ENCODE measurements at places on chromosomes 5 and 9.

- H3K27ac ChIP-seq, result no peak overlapping the region
- H3K36me3 ChIP-seq, result peaks cover 16% of the 10 kb centered on the region
- no peak overlapping the region for H3K4me3 ChIP-seq
- no peaks in the 10 kb centered on the region for H3K27me3 ChIP-seq
- peaks cover 17% of the 10 kb centered on the region for H3K4me1 ChIP-seq
These were observed 47.2 kb upstream of the LPCAT1 start for GRCh38 chr5:1570975-1571374.

GRCh38 chr9:72278959-72279358 lies 86.0 kb downstream of the ZFAND5 start:
- no peaks in the 10 kb centered on the region for H3K36me3 ChIP-seq
- no peak overlapping the region for H3K27ac ChIP-seq
- no peak overlapping the region for H3K4me3 ChIP-seq
- H3K27me3 ChIP-seq, result no peaks in the 10 kb centered on the region

- no peak for DNase-seq
- no peaks in the 10 kb centered on the region for H3K36me3 ChIP-seq
- H3K4me1 ChIP-seq, result no peaks in the 10 kb centered on the region
- peaks cover 17% of the 10 kb centered on the region for H3K27me3 ChIP-seq
- H3K27ac ChIP-seq, result no peak overlapping the region
These were observed 59.4 kb upstream of the PTPN3 start for GRCh38 chr9:109557481-109557880.

- no peak overlapping the region for H3K4me3 ChIP-seq
- no peaks in the 10 kb centered on the region for H3K27me3 ChIP-seq
- no peaks in the 10 kb centered on the region for H3K36me3 ChIP-seq
- DNase-seq, result peak; percentile 33
These were observed 212.0 kb downstream of the ADAMTS12 start for GRCh38 chr5:33679791-33680190.

DNA sequence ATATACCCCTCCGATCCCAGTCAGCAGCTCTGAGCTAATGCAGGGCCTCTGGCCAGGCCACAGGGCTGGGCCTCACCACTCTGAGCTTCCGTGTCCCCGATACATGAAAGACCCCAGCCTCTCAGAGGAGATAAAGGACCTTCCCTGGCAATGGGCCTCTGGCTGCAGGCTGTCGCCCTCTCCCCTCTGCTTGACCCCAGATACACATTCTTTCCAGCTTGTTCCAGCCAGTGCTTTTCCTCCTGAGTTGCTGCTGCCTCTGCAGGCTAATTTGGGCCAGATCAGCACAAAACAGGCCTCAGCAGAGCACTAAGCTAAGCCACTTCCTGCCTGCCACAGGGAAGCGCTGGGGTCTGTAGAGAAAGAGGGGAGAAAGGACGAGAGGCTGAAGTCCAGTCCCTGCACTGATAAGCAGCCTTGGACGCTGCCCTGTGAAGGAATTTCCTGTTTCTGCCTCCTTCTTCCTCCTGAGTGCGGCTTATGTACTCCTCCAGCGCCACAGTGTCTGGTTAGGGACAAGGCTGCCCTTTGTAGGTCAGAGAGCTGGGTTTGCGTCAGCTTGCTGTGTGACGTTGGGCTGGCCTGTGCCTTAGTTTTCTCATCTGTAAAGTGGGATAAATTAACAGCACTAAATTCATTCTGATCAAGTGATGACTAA lies 73.0 kb upstream of the IL17B start:
- no peaks in the 10 kb centered on the region for H3K27me3 ChIP-seq
- peaks cover 46% of the 10 kb centered on the region for H3K4me1 ChIP-seq
- peak; percentile 93 for DNase-seq

DNA sequence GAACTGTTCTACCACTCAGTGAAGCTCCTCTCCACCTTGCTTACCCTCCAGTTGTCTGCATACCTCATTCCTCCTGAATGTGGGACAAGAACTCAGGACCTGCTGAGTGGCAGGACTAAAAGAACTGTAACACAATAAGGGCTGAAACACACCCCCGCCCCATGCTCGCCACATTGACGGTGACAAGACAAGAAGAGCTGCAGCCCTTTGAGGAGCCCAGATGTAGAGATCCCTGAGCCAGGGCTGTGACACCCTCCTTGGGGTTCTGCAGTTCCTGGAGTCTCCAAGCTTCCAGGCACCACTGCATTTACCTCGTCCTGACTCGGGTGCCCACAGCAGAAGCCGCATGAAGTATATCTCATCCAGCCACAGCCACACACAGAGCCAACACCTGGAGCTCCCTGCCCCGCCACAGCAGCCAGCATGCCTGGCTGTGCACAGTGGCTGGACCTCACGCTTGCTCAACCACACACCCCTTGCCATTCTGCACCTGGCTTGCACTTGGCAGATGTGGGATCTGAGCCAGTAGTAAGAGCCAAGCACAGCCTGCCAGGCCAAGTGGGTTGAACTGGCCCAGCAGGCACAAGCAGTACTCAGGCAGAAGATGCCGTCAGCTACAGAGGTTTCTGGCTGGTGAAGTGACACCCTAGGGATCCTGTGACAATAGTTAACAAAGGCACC lies 166.1 kb downstream of the RNF180 start:
- no peak for DNase-seq
- H3K4me3 ChIP-seq, result no peak overlapping the region
- H3K36me3 ChIP-seq, result no peaks in the 10 kb centered on the region

GRCh38 chr5:73935719-73936118 lies 309.7 kb downstream of the ARHGEF28 start:
- H3K4me3 ChIP-seq, result no peak overlapping the region
- peaks cover 13% of the 10 kb centered on the region for H3K4me1 ChIP-seq
- H3K27me3 ChIP-seq, result no peaks in the 10 kb centered on the region
- DNase-seq, result no peak

GRCh38 chr9:114008667-114009410 lies 69.3 kb downstream of the AMBP start:
- no peak overlapping the region for H3K27ac ChIP-seq
- H3K27me3 ChIP-seq, result no peaks in the 10 kb centered on the region
- DNase-seq, result no peak
- H3K4me3 ChIP-seq, result no peak overlapping the region

GRCh38 chr5:97471951-97472350 lies 288.9 kb upstream of the RIOK2 start:
- H3K4me1 ChIP-seq, result no peaks in the 10 kb centered on the region
- H3K27ac ChIP-seq, result no peak overlapping the region
- H3K27me3 ChIP-seq, result no peaks in the 10 kb centered on the region
- peak overlapping the region; percentile 22 for H3K4me3 ChIP-seq
- DNase-seq, result no peak
- H3K36me3 ChIP-seq, result peaks cover 3% of the 10 kb centered on the region

DNA sequence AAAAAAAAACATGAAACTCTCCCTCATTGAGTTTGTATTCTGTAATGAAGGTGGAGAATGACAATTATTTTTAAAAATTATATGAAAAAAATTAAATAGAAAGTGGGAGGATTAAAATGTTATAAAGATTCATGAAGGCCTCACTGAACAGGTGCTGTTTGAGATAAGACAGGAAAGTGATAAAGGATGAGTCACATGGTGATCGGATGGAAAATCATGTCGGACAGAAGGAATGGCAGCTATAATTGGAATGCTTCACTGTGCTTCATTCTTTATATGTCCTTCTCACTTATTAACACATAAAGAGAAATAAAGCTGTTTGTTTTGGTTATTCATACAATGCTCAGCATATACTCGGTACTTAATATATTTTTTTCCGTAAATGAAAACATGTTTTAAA lies 464.5 kb upstream of the RGMB start:
- H3K36me3 ChIP-seq, result no peaks in the 10 kb centered on the region
- H3K27me3 ChIP-seq, result no peaks in the 10 kb centered on the region
- H3K4me1 ChIP-seq, result peaks cover 3% of the 10 kb centered on the region
- peak overlapping the region; percentile 79 for H3K27ac ChIP-seq

- no peaks in the 10 kb centered on the region for H3K27me3 ChIP-seq
- H3K27ac ChIP-seq, result no peak overlapping the region
- no peak for DNase-seq
- peaks cover 23% of the 10 kb centered on the region for H3K36me3 ChIP-seq
- peak overlapping the region; percentile 77 for H3K4me3 ChIP-seq
These were observed 1.4 kb downstream of the TSPAN17 start for GRCh38 chr5:176648474-176649194.

GRCh38 chr9:92558612-92559374 lies 23.0 kb upstream of the ECM2 start:
- H3K4me1 ChIP-seq, result no peaks in the 10 kb centered on the region
- no peak overlapping the region for H3K27ac ChIP-seq
- no peak overlapping the region for H3K4me3 ChIP-seq
- no peak for DNase-seq
- no peaks in the 10 kb centered on the region for H3K36me3 ChIP-seq

- H3K27me3 ChIP-seq, result peaks cover 24% of the 10 kb centered on the region
- no peak overlapping the region for H3K4me3 ChIP-seq
- peaks cover 5% of the 10 kb centered on the region for H3K4me1 ChIP-seq
- no peaks in the 10 kb centered on the region for H3K36me3 ChIP-seq
- no peak overlapping the region for H3K27ac ChIP-seq
These were observed 254.7 kb downstream of the MAN2A1 start for GRCh38 chr5:109944461-109944860.

- DNase-seq, result no peak
- no peak overlapping the region for H3K27ac ChIP-seq
- H3K27me3 ChIP-seq, result peaks cover 8% of the 10 kb centered on the region
- no peaks in the 10 kb centered on the region for H3K4me1 ChIP-seq
- H3K36me3 ChIP-seq, result no peaks in the 10 kb centered on the region
These were observed 38.2 kb downstream of the SLC9A3 start for GRCh38 chr5:485946-486491.

DNA sequence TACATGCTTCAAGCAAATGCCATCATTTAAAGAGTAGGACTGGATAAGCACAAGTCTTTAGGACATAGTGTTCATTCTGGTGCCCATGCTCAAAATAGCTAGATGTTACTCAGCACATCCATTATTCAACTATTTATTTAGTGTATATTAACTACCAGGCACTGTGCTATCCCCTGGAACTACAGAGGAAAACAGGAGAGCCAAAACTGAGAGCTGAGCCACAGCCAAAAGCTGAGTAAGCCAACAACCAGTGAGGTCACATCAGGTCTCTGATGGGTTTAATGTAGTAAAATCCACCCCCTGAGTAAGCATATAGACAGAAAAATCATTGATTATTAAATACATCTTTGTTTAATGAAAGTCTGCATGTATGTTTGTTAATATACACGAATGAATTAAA lies 469.3 kb upstream of the DMAC1 start:
- no peaks in the 10 kb centered on the region for H3K27me3 ChIP-seq
- no peak for DNase-seq
- H3K36me3 ChIP-seq, result no peaks in the 10 kb centered on the region
- H3K4me3 ChIP-seq, result no peak overlapping the region
- no peaks in the 10 kb centered on the region for H3K4me1 ChIP-seq
- no peak overlapping the region for H3K27ac ChIP-seq

DNA sequence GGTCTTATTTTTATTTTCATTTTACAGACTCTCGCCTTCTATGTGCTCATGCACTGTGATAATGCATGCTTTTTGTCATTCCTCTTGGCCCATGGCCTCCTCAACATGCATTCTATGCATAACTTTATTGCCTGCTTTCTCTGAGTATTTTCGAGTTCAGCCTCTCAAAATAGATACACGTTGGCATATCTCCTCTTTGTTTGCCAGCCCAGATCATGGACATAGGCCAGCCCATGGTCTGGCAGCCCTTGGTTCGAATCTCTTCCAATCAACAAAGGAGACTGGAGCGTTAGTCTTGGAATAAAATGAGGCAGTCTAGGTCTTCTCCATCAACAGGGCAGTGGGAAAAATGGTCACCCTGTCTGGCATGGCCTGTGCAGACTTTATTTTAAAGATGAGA lies 279.5 kb upstream of the ADAMTS16 start:
- no peak overlapping the region for H3K4me3 ChIP-seq
- no peak for DNase-seq
- H3K36me3 ChIP-seq, result no peaks in the 10 kb centered on the region
- no peaks in the 10 kb centered on the region for H3K4me1 ChIP-seq
- H3K27ac ChIP-seq, result no peak overlapping the region

DNA sequence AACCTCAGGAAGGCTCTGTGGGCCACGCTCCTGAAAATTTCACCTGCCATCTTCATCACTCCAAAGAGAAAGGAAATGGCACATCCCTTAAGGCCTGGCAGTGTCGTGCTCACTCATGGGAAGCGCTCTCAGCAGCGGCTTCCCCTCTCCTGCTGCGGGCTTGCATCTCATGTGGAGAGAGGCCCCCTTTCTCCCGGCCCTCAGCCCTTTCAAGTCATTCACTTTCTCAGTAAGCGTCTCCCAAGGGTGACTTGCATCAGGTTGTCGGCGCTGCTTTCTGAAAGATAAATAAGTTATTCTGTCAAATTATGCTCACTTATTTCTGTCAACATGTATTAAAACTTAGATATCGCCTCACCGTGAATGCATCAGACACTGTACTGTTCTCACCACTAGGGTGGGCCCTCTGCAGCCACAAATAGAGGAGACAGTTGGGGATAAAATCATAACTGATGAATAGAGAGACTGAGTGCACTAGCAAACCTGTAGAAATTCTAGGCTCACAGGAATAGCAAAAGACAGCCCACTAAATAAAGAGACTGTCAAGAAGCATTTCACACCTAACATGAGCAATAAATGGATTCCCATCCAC lies 174.6 kb downstream of the RFK start:
- DNase-seq, result no peak
- no peak overlapping the region for H3K4me3 ChIP-seq
- H3K27ac ChIP-seq, result no peak overlapping the region
- H3K36me3 ChIP-seq, result no peaks in the 10 kb centered on the region

DNA sequence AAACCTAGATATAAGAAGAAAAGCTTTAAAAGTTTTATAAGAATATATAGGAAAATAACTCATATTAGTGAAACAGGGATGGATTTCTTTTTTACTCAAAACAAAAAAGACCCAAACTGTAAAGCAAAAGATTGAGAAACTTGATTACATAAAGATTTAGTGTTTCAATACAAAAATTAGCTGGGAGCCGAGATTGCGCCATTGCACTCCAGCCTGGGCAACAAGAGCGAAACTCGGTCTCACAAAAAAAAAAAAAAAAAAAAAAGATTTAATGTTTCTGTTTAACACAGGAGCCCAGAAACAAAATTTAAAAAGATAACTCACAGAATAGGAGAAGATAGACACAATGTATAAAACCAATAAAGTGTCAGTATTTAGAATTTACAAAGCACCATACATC lies 45.2 kb downstream of the CDC14B start:
- DNase-seq, result no peak
- H3K27ac ChIP-seq, result no peak overlapping the region
- no peaks in the 10 kb centered on the region for H3K27me3 ChIP-seq

- peaks cover 3% of the 10 kb centered on the region for H3K4me1 ChIP-seq
- no peak overlapping the region for H3K4me3 ChIP-seq
- H3K27me3 ChIP-seq, result no peaks in the 10 kb centered on the region
- H3K36me3 ChIP-seq, result no peaks in the 10 kb centered on the region
These were observed 3.7 kb upstream of the AMACR start for GRCh38 chr5:34011536-34011935.

DNA sequence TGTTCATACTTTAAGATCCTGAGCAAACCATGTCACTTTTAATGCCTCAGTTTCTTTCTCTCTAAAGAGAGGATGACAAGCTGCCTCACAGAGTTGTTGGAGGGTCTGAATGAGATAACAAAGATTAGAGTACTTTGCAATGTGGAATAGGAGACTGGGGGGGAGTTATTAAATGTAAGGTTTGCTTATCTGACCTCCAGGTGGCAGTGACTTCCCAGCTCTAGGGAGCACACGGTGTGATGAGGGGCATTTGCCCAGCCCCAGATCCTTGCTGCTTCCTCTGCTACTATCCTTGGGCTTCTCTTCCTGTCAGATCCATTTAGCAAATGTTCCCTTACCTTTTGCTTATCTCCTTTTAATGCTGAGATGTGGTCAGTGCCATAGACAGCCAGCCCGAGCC lies 30.7 kb downstream of the ENHO start:
- H3K27ac ChIP-seq, result no peak overlapping the region
- no peaks in the 10 kb centered on the region for H3K36me3 ChIP-seq
- no peak for DNase-seq
- H3K27me3 ChIP-seq, result peaks cover 59% of the 10 kb centered on the region
- no peaks in the 10 kb centered on the region for H3K4me1 ChIP-seq

Measured in mesenchymal stem cell (in vitro differentiated cells and primary cell).